ENCODE measurements at places on chromosomes 1 and 21.

DNA sequence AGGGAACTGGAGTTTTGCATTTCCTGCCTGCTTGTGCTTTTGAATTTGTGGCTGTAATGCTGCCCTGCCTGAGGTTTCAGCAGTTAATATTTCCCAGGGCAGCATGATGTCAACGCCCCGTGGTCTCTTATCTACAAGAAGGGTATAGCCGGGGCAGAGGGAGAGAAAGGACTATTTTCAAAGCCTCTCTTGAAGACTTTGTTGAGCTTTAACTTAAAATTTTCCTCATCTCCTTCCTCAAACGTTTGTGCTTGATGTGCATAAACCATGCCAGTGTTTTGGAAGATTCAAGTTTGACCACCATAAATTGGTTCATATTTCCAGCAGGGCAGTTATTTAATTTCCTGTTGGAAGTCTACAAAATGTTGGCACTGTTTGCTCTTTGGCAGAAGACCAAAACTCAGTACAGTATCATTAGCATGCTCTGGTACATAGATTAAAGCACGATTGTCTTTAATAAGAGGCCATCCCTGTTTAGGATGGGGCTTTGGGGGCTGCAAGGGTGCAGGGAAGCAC is 43.4 kb downstream of the ROR1 start:
- H3K27me3 ChIP-seq, result no peaks in the 10 kb centered on the region
- no peaks in the 10 kb centered on the region for H3K4me1 ChIP-seq
- no peaks in the 10 kb centered on the region for H3K36me3 ChIP-seq
- H3K27ac ChIP-seq, result no peak overlapping the region
- no peak for DNase-seq

GRCh38 chr1:189958756-189959155 is 518.9 kb downstream of the BRINP3 start:
- no peaks in the 10 kb centered on the region for H3K36me3 ChIP-seq
- no peak for DNase-seq
- no peak overlapping the region for H3K27ac ChIP-seq
- H3K4me3 ChIP-seq, result no peak overlapping the region
- H3K27me3 ChIP-seq, result no peaks in the 10 kb centered on the region

DNA sequence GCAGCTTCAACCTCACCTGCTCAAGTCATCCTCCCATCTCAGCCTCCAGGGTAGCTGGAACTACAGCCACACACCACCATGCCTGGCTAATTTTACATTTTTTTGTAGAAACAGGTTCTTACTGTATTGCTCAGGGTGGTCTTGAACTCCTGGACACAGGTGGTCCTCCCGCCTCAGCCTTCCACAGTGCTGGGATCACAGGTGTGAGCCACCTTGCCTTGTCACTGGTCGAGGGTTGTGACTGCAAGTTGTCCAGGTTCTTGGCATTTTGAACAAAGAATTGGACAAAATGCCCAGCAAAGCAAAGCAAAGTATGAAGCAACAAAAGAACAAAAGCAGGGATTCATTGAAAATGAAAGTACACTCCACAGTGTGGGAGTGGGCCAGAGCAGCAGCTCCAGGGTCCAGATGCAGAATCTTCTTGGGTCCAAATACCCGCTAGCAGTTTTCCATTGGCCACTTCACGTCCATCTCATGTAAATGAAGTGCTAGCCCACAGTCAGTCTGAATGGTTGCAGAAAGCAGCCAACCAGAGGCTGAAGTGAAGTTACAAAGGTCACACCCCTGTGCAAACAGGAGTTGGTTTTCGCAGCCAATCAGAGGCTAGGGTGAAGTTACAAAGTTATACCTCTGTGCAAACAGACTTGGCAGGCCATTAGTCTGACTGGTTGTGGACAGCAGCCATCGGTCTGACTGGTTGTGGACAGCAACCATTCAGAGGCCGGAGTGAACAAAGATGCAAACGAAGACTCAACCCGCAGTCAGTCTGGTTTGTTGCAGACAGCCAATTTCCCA is 109.5 kb upstream of the KIF26B start:
- H3K27me3 ChIP-seq, result no peaks in the 10 kb centered on the region
- H3K4me1 ChIP-seq, result no peaks in the 10 kb centered on the region
- no peaks in the 10 kb centered on the region for H3K36me3 ChIP-seq

DNA sequence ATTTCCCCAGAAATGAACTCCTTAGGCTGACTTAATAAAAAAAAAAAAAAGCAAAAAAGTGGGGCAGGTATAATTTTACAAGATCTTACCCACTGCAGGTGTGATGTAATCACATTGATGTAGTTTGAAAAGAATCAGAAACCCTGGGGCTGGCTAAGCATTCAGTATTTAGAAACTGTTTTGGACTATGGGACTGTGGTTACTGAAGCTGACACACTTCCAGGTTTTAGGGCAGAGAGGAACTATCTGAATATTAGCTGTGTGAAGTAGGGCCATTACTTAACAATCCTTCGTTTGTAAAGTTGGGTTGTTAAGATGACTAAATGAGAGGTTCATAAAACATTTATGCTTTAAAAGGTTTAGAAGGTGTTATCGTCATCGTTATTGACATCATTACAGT is 165.3 kb downstream of the FASLG start:
- H3K27ac ChIP-seq, result peak overlapping the region; percentile 26
- H3K4me1 ChIP-seq, result no peaks in the 10 kb centered on the region
- no peak overlapping the region for H3K4me3 ChIP-seq
- H3K36me3 ChIP-seq, result no peaks in the 10 kb centered on the region
- no peaks in the 10 kb centered on the region for H3K27me3 ChIP-seq

DNA sequence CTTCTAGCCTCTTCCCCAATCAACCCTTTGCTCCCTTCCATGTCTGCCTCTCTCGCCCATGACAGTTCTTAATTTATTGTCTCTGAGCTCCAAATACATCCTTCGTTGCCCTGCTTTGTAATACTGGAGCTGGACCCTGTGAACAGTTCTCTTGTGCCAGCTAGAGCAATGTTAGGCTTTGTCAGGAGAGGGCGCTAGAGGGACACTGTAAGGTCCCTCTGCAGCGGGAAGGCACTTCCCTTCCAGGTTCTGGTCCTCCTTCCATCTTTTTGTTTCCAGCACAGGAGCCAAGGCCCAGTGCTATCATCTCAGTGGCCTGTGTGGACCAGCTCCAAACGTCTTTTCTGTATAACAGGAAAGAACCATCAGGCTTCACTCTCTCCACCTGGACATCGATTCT is 95.9 kb downstream of the PTPRU start:
- H3K36me3 ChIP-seq, result no peaks in the 10 kb centered on the region
- no peak overlapping the region for H3K27ac ChIP-seq
- H3K4me1 ChIP-seq, result no peaks in the 10 kb centered on the region
- no peaks in the 10 kb centered on the region for H3K27me3 ChIP-seq
- H3K4me3 ChIP-seq, result no peak overlapping the region
- DNase-seq, result no peak

GRCh38 chr1:22428672-22429071 is 23.0 kb upstream of the ZBTB40 start:
- peak overlapping the region; percentile 26 for H3K4me3 ChIP-seq
- H3K27me3 ChIP-seq, result no peaks in the 10 kb centered on the region
- H3K4me1 ChIP-seq, result no peaks in the 10 kb centered on the region

GRCh38 chr1:153774780-153775457 is at the start of gene SLC27A3:
Gene SLC27A3 (plus strand): TSS chr1:153775407. CDS start chr1:153775498, 91 bp downstream.
- peak; percentile 73 for DNase-seq
- no peaks in the 10 kb centered on the region for H3K27me3 ChIP-seq
- peaks cover 21% of the 10 kb centered on the region for H3K4me1 ChIP-seq
- peak within 1 kb of the TSS; percentile 85 for H3K27ac ChIP-seq

GRCh38 chr1:216032284-216032683 is 391.0 kb downstream of the USH2A start:
- H3K4me3 ChIP-seq, result no peak overlapping the region
- no peaks in the 10 kb centered on the region for H3K27me3 ChIP-seq
- no peak for DNase-seq
- H3K4me1 ChIP-seq, result no peaks in the 10 kb centered on the region

GRCh38 chr1:192824511-192824910 is 15.7 kb downstream of the RGS2 start:
- no peaks in the 10 kb centered on the region for H3K27me3 ChIP-seq
- H3K4me1 ChIP-seq, result no peaks in the 10 kb centered on the region

- no peak overlapping the region for H3K4me3 ChIP-seq
- no peaks in the 10 kb centered on the region for H3K27me3 ChIP-seq
- no peak overlapping the region for H3K27ac ChIP-seq
- no peaks in the 10 kb centered on the region for H3K4me1 ChIP-seq
- H3K36me3 ChIP-seq, result no peaks in the 10 kb centered on the region
- DNase-seq, result peak; percentile 80
Observed at GRCh38 chr1:28877132-28877781, 37.1 kb upstream of the EPB41 start.

GRCh38 chr1:25658791-25659431 is 42.3 kb downstream of the MAN1C1 start:
- no peak overlapping the region for H3K4me3 ChIP-seq
- H3K36me3 ChIP-seq, result no peaks in the 10 kb centered on the region
- no peak overlapping the region for H3K27ac ChIP-seq
- no peaks in the 10 kb centered on the region for H3K4me1 ChIP-seq
- no peaks in the 10 kb centered on the region for H3K27me3 ChIP-seq

- no peak overlapping the region for H3K27ac ChIP-seq
- DNase-seq, result no peak
- no peak overlapping the region for H3K4me3 ChIP-seq
- no peaks in the 10 kb centered on the region for H3K36me3 ChIP-seq
Observed at GRCh38 chr1:104932949-104933679, 1183.4 kb downstream of the AMY1C start.

DNA sequence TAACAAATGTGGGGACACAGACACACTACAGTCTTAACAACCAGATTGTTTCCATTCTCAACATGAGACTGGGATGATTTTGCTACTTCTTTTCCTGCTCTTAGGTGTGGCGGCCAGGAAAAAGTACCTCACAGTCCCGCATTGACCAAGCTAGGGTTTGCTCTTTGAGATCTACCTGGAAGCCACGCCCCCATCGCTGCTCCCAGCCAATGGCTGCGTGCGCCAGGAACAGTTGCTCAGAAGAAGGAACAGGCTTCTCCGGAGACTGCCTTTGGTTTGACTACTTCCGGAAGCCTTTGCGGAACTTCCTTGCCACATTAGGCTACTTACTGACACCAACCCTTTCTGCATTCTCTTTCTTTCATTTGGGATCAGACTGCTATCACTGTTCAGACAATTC is 44.2 kb upstream of the PLD5 start:
- DNase-seq, result no peak
- no peaks in the 10 kb centered on the region for H3K27me3 ChIP-seq
- no peak overlapping the region for H3K27ac ChIP-seq
- no peak overlapping the region for H3K4me3 ChIP-seq

DNA sequence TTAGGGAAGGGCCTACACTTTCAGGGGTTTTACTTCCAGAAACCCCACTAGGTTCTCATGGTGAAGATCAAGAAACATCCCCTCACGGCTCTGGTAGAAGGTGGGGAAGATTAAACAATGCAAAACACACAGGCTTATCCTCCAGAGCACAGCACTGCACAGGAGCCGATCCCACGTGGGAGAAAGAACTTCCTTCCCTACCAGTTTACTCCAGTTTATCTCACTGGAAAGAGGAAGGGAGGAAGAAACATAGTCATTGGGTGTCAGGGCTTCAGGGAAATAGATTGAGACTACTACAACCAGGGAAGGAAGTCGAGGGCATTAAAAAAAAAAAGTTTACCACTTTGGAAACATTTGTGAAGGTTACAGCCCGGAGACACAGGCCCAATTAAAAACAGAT is 164.4 kb downstream of the NTPCR start:
- DNase-seq, result no peak
- no peaks in the 10 kb centered on the region for H3K27me3 ChIP-seq
- no peaks in the 10 kb centered on the region for H3K36me3 ChIP-seq
- H3K4me3 ChIP-seq, result no peak overlapping the region
- H3K4me1 ChIP-seq, result peaks cover 12% of the 10 kb centered on the region
- H3K27ac ChIP-seq, result peak overlapping the region; percentile 85

GRCh38 chr1:156876281-156876680 is 15.6 kb downstream of the NTRK1 start:
- H3K4me1 ChIP-seq, result no peaks in the 10 kb centered on the region
- H3K27me3 ChIP-seq, result no peaks in the 10 kb centered on the region
- no peak for DNase-seq
- no peak overlapping the region for H3K27ac ChIP-seq

DNA sequence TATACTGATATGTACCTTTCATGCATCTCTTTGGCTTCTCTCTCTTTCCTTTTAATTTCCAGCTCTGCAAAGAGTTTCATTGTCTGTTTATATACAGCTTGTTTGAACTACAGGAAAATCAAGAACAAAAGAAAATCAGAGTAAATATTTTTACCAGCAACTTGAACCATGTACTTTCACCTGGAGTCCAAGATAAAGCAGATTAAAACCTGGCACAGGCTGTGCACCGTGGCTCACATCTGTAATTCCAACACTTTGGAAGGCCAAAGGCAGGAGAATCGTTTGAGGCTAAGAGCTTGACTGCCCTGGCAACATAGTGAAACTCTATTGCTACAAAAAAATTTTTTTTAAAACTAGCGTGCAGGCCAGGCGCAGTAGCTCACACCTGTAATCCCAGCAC is 27.6 kb downstream of the DNAJC8 start:
- H3K27ac ChIP-seq, result no peak overlapping the region
- no peak overlapping the region for H3K4me3 ChIP-seq
- H3K4me1 ChIP-seq, result no peaks in the 10 kb centered on the region
- DNase-seq, result no peak

DNA sequence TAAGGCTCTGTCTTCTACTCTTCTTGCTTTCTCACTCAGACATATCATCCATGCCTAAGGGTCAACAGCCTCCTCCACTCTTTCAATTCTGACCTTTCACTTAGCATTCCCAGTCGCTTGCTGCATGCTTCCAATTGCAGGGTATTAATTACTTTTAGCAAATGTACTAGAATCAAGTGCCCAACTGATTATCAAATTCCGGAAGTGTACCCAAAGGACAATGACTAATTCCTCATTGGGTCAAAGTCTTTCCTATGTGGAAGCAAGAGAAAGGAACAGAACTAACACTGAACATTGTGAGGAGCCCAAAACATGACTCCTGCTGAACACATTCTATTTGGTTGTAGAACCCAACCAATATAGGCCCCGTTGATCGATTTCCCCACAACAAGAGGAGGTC is 101.8 kb downstream of the APP start:
- H3K36me3 ChIP-seq, result no peaks in the 10 kb centered on the region
- H3K27ac ChIP-seq, result no peak overlapping the region
- H3K4me3 ChIP-seq, result no peak overlapping the region
- no peaks in the 10 kb centered on the region for H3K4me1 ChIP-seq

DNA sequence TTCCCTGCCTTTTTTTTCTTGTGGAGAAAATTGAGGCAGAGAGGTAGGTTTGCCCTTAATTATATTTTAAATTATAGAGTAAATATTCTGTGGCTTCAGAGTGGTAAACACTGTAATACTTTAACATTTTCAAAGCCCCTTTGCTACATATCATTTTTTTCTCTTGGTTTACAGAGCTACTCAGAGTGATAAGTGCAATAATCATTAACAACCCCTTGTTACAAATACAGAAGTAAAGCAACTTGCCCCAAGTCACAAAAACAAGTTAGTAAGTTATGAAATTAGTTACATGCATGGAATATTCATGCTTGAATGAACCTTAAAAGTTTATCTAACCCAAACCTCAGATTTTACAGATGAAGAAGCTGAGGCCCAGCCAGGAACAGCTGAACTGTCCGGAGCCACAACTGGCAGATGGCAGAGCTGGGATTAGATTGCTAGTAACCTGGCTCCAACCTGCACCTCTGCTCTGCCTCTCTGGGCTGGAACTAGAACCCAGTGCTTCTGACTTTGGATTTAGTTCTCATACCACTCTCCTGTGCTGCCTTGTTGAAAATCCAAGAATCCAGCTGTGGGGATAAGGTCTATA is 48.7 kb downstream of the TNN start:
- no peaks in the 10 kb centered on the region for H3K27me3 ChIP-seq
- no peaks in the 10 kb centered on the region for H3K36me3 ChIP-seq
- no peak overlapping the region for H3K4me3 ChIP-seq
